Right atrium auricular region (tissue), 2 donors: ENCODE measurements at places on chromosomes 6 and 20.

DNA sequence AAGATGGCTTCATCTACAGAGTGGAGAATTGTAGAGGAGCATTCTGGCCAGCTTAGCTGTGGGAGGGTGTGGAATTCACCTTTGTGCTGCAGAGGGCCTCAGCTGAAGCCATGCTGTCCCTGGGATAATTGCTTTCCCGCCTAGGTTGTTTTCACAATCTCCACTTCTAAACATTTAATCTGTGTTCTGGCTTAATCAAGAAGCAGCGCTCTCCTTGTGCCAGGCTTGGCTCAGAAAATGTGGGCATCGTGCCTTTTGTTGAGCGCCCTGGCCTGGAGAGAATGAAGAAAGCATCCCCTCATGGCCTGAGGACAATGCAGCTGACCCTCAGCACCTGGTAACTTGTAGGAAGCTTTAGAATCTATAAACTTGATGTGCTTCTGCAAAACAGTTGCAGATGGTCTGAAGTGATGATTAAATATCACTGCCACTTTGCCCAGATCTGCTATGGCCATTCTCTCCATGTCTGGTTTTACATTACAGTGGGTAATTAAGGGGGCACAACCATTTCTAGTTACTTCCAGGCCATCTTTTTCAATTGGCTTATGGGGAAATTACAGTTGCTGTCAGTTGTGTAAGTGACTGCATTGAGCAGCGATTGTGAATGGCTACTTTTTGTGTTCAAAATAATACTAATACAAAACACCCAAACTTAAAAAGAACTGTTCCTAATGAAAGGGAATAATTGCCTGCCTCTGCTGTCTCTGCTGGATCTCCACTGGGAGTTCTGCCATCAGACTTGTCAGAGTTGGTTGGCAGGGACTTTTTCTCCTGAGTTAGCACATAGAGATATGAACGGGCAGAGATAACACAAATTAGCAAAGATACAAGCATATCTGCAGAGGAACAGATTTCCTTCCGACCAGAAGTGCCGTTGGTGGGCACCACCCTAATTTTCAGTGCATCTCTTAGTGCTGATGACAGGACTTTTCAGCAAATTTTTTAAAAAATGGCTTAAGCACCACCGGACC is 18.4 kb downstream of the CTNNBL1 start:
- DNase-seq = no peak

DNA sequence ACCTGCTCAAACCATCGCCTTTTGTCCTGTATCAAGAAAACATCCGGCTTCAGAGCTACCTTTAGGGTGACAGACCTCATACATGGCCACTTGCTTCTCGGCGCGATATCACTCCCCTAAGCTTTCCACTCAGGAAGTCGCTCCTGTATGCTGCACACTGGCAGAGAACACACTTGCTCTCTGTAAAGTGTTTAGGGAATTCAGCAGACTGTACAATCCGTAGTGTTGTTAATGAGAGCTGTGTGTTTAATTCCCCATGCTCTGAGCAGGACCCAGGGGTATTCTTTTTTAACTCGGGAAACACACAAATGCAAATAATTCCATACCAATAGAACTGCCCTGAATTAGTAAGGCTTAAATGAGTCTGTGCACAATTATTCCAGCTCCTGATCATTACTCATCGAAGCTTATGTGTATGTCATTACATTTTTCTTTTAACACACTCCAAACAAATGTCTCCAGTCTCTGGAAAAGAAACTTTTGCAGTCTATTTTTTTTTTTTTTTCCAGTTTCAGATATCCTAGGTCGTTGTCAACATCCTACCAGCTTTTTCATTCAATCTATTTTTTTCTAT is 338.7 kb upstream of the ARID1B start:
- no peak for DNase-seq

- no peak for DNase-seq
These were observed 1.6 kb downstream of the ZMYND8 start for GRCh38 chr20:47354714-47355488.

DNA sequence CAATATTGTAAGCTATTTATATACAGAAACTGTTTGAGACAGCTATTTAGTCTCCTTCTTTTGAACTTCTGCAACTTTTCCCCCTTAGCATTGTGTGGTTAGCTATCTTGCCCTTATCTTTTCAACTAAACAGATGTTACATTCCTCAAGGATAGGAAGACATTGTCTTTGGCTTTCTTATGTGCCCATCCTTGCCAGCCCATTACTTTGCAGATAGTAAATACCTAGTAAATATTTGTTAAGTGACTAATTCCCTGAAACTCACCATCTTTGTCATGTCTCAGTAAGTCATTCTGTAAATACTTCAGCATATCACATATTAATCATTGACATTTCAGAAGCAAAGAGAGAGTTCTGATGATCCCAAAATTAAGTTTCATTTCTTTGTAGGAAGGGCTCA is 69.1 kb upstream of the FLRT3 start:
- DNase-seq = no peak

DNA sequence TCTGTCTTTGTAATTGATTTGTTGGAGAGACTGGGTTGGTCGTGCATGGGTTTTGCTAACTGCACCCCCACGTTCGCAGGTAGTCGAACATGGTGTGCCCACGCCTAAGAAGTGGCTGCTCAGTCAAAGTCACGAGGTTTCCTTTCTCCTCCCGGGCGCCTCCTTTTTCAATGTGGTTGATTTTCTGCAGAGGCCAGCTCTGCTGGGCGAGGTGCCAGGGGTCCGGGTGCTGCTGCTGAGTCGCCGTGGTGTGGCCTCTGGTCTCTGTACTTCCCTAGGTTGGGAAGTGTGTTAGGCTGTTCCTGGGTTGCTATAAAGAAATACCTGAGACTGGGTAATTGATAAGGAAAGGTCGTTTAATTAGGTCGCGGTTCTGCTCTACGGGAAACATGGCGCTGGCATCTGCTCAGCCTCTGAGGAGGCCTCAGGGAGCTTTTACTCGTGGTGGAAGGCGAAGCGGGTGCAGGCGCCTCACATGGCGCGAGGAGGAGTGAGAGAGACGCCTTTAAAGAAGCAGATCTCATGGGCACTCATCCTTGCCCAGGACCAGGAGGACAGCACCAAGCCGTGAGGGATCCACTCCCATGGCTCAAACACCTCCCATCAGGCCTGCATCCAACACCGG is 14.1 kb downstream of the OSBPL2 start:
- no peak for DNase-seq

DNA sequence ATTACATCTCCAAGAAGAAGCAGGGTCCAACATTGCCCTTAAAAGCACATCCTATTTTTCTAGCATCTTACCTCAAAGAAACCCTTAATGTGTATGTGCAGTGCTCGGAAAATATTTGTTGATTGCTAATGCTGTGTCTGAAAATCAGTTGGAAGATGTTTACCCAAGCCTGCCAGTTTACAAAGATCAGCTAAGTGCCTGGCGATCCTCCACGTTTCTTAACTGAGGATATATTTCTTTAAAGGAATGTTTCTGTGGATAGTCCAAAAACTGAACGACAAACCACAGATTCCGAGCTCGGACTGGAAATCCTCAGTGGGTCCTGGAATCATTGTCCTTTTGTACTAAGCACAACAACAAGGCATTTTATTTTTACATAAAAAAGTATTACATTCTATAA is 595.7 kb upstream of the ARID1B start:
- no peak for DNase-seq

DNA sequence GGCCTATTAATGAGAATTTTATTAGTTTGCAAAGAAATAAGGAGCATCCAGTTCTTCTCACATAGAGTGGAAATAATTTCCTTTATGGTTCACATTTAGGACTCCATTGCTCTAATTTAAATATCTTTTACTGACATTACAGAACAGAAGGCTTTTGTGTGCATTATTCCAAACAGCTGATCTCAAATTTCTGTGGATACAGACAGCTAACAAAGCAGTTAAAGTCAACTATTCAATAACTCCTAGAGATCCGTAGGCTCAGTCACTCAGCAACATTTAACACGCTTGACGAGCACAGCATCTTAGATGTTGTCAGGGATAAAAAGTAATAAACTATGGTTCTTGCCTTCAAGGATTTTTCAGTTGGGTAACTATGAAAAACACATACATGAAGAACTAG is 305.8 kb upstream of the SYNCRIP start:
- no peak for DNase-seq

DNA sequence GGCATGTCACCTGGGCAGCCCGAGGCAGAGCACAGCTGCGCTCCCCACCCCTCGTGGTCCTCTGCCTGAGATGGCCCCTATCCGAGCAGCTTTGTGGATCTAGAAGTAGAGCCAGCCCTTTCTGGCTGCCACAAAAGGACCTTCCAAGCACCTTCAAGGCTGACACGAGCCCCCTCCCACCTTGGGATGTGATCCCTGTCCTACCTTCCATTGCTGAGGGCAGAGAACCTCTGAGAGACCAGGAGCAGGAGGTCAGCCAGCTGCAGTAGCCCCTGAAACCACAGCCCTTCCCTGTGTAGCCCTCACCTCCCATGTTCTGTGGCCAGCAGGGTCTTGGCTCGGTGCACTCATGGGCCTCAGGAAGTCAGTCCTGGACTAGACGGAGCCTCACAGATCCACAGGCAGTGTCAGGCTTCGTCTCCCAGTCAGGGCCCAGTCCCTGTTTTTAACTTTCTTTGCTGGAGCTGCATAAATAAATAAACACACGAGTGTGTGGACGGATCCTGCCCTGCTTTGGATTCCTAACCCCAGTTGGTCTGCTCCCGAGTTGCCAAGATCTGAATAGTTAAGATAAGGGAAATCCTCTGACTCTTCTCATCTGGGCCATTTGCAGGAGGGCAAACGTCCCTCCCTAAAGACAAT is 507.7 kb downstream of the PREX1 start:
- no peak for DNase-seq

DNA sequence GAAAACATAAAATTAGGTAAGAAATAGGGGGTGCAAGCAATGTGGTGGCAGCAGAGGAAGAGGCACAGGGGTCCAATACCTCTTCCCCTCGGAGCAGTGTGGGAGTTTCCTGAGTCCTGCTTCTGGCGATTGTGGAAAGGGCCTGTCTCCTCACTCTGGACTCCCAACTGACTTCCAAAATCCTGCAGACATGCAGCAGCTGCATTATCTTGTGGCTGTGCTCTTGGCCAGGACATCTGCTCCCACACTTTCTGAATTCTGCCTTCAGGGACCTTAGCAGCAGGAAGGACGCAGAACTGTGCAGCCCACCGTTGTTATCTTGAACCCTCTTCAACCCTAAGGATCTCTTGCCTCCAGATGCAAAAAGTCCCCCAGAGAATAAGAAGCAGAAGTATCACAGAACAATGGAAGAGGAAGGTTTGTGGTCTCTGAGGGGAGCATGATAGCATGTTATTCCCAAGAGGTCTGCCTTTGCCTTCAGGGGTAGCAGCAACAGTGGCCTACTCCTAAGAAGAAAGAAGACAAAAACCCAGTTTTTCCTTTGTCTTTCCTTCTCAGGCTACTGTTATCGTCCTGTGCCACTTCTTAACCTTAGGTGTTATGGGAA is 102.5 kb upstream of the EMILIN3 start:
- DNase-seq = no peak

DNA sequence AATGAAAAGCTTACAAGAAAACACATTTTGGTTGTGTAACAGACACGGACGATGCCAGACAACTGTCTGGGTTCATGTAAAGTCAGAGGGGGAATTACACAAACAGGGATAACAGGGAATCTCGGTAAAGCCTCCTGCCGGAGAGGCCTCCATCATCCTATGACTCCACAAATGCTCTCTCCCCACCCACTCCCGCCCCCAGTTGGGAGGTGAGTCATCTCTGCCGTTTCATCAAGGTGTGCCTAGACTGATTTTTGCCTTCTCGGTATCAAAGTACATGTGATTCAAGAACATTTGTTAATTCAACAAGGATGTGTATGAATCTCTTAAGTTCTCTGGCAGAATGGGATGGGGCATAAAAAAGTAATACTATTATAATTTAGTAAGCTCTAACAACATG is 304.9 kb upstream of the PRDM1 start:
- no peak for DNase-seq

DNA sequence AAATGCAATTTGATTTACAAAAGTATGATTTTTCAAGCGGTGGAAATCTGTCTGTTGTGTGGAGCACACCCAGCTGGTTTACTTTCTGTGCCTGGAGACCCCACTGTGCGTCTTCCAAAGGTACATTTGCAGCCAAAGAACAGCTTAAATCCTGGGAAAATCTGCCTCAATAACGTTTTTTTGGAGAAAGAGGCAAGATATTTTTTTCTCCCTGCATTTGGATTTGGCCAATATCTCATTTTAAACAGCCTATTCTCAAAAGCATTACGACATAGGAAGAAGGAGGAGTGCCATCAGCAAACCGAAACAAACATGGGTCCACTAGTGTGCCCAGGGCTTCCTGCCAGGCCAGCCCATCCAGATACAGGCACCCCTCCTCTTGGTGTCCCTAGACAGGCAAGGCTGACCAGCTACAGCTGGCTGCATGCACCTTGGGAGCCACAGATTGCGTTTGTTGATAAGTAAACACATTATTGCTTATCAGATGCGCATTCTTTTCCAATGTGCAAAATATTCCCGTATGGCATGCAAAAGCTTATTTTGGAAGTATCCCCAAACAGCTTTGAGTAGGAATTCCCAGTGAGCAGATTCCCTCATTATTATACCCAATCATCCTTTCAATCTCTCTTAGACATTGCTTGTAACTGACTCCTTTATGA is 184.5 kb upstream of the MARCKS start:
- peak; percentile 73 for DNase-seq

- DNase-seq = no peak
These were observed 504 bp downstream of the B4GALT5 start for GRCh38 chr20:49712996-49713752.

GRCh38 chr20:22080985-22081384 is 375.5 kb downstream of the PAX1 start:
- DNase-seq = no peak

- DNase-seq = no peak
These were observed 43.1 kb downstream of the ARID1B start for GRCh38 chr6:156820089-156820798.

GRCh38 chr20:15597306-15597705 is 975.9 kb downstream of the KIF16B start:
- DNase-seq = no peak

DNA sequence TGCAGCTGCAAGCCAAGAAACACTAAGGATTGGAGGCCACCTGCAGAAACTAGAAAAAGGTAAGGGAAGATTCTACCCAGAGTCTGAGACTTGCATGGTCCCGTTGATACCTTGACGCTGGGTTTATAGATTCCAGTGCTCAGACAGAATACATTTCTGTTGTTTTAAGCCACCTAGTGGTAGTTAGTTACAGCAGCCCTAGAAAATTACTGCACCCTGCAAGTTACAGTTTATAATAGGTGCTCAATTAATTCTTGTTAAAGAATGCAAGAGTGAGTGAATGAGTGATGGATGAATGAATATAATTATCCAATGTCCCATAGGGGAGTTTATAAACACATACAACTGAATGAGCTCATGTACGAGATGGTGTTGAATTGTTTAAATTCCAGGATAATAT is 453.1 kb upstream of the SLC35B3 start:
- DNase-seq = no peak

DNA sequence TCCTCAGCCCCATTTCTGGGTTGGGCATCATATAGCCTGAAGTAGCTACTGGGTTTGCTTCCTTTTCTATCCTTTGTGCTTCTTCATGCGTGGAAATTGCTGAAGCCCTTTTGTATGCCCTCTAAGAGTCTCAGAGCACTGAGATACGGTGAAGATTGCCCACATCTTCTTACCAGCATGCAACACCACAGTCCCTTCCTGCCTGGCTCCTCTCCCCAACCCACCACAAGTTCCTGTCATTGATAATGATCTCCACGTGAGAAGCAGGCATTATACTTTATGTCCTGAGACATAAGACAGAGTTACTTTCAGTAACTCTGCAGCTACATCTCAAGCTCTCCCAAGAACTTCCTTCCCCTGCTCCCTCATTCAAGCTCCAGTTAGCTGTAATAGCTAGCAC is 15.8 kb upstream of the PLCB4 start:
- no peak for DNase-seq
